ENCODE measurements at places on chromosomes 5 and 9.

DNA sequence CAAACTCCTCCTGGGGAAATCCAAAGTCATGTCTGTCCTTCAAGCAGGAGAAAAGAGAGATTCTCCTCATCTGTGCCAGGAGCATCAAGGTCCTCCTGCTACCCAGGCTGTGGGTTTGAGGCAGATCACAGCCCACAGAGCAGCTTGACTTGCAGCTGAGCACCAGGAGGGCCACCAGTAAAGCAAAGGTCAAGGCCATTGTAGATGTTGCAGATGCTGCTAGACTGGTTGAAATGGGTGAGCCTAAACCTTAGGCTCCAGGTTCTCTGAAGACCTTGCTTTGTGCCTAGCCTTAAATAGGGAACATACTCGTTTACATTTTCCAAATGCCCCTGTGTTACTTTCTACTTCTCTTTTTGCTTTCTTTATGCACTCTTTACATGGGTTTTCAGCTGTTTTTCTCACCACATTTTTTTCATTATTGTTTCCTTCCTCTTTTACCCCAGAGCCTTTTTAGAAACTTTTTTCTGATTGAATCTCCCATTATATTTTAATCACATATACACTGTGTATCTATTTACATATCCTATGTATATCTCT, at the start of gene IFNA2:
IFNA2 (minus strand) TSS at position 268 of the 540 bp plus-strand sequence; CDS start at position 199, 69 bp downstream.
- peak; percentile 75 for DNase-seq

- no peak for DNase-seq
Observed at GRCh38 chr9:128555180-128555721, 2.9 kb downstream of the SPTAN1 start.

- peak; percentile 65 for DNase-seq
Observed at GRCh38 chr5:44952376-44952775, 143.6 kb downstream of the MRPS30 start.

DNA sequence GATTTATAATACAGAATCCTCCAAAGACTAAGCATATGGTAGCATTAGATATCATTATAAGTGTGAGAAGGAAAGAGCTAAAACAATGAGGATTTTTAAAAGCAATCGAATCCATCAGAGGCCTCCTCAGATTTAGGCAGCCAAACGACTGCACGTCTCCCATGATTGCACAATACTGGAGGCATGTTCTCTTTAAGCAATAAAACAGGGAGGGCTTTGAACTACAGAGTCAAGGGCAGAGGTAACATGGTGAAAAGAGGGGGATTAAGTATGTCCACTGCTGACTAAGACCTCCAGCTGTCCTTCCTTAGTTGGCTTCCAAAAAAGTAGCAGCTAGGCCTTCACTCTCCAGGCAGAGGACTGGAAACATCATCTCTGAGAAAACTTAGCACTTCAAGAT, 298.7 kb upstream of the RGMB start:
- DNase-seq = no peak

DNA sequence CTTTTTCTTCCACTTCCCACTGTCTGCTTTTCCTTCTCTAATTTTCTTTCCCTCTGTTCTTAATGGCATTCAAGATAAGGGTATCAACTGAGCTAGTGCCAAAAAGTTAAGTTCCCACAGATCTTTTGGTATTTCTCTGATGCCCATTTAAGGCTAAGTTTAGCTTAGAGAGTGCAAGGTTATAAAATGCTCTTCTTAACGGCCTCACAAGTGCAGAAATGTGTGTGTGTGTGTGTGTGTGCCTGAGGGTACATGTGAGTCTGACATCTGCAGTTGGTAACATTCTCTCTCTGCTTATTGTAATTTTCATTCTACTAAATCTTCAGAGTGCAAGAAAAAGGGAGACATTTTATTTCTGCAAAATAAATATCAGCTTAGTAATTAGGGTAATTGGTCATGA, 24.2 kb downstream of the FBN2 start:
- DNase-seq = no peak

DNA sequence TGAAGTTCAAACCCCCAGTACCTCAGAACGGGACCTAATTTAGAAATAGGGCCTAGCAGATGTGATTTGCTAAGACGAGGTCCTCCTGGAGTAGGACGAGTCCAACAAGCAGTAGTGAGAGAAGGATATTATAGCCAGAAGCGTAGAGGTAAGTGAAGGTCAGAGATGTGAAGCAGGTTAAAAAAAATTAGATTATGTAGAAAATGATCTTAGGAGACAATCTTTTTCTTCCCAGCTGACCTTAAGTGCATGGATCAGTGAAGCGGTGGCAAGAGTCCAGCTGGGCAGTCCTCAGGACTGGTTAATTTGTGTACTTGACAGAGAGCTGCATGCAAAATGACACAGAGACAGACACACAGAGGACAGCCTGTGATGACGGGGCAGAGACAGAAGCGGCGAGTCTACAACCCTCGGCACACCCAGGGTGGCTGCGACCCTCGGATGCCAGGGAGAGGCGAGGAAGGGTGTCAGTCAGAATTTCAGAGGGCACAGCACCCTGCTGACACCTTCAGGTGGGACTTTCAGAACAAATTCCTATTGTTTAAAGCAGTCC, 131.4 kb upstream of the IRX4 start:
- DNase-seq = no peak

DNA sequence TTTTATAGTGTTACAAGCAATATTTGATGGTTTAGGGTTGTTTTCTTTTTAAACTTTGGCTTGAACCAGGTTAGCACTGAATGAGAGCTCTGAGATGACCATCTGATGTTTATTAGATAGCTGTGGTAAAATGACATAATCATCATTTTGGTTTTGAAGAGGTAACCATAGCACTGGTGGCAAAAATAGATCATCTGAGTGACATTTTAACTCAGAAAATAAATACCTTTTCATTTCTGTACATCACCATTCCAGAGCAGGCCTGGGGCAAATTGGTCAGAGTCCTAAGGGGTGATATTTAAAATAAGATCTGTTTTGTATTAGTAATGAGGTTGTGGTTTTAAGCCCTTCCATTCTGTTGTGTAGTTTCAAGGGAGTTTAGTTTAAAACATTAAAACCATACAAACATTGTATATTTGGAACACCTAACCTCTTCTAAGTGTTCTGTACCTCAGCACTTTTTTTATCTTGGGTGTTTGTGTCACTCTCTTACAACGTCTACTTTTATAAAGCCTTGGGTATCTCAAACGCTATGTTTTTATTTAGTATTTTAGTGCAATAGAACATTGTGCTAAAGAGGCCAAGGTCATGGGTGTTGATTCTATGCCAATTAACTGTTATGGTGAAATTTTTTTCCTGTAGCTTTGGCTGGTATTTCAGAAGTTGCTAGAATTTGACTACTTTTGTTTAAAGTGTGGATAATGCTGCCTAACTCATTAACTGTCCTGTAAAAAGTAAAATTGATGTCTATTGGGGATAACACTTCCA, 166.1 kb downstream of the CD180 start:
- DNase-seq = peak; percentile 35

GRCh38 chr9:93456504-93456903, 3.1 kb upstream of the FAM120AOS start:
- no peak for DNase-seq

GRCh38 chr5:42404366-42404765, 18.9 kb upstream of the GHR start:
- no peak for DNase-seq

Measured in hematopoietic multipotent progenitor cell treated with erythropoietin and hydrocortisone succinate and interleukin-3 and kit ligand, for 4 days (in vitro differentiated cells).